Substantia nigra (tissue), 51 donors: ENCODE measurements at places on chromosomes 13 and 19.

DNA sequence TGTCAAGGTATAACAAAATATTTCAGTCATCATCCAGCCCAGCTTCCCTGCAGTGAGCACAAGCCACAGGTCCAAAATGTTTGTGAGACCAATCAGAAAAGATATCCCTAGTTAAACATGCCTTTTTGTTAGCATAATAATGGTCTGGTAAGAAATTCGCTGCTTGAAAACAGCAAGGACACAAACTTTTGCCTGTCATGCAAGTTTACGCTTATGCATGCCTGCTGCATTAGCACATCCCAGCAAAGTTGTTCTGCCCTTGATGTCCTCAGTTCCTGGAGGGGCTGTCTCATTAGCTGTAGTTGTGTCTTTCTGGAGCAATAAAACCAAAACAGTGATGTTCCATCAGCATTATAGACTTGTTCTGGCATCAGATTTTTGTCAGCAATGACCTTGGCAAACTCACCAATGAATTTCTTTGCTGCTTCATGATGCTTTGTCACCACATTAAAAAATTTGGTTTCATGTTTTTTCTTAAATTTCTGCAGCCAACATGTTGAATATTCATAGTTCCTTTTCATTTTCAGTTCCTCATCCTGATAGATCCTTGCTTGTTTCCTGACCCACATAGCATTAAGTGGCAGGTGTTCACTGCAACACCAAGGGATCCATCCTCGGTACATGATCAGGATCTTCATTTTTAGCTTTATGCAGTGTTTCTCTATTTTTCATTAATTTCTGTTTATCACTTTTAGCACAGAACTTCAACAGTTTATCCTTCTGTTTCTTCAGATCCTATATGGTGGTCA lies 72.0 kb upstream of the GPR183 start:
- DNase-seq = no peak

GRCh38 chr19:18975869-18976268 lies 34.9 kb upstream of the HOMER3 start:
- no peak for DNase-seq

DNA sequence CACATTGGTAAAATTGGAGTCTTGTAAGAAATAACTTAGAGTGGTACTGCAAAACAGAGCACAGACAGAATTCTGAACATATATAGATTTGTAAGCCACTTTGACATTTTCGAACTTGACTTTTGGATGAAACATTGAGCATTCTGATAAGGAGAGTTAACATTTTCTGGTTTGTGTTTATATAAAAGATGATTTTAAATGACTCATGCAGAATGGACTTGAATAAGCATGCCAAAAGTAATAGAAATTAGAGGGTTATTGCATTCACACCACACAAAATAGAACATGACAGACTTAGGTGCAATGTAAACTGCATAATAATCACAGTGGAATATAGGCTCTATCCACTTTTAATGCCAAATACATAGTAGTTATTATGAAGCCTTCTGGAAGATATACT lies 507.0 kb downstream of the DACH1 start:
- no peak for DNase-seq

- no peak for DNase-seq
Measured at GRCh38 chr19:46728208-46728607, 11.3 kb upstream of the PRKD2 start.

GRCh38 chr19:45693106-45693788 lies 781 bp downstream of the QPCTL start:
- peak; percentile 24 for DNase-seq

DNA sequence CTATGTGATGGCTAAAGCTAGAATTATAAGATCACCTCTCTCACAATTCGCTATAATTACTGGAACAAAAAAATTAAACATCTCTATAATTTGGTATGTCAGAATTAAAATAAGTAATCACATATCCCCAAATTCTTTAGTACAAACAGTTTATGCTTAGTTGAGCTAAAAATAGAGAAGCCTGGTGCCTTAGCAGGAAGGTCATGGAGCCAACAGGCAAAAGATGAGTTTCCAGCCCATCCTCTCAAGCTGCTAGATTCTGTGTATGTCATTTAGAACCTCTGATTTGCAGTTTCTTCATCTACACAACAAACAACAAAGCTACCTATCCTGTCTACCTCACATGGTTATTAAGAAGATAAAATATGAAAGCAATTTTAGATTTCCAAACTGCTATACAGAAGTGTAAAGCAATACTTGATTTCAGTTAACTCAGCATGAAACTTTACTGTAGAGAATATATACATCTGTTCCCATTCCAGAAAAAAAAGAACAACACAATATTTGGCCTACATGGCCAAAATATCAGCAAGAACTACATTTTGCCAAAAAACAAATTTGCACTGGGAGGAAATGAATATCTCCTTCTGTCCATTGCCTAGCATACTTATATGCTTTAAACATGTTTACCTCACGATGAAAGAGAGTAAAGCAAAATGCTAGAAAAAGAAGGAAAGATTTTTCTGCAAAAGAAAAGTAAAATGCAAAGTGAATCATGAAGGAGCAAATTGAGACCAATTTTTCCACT lies 294.0 kb upstream of the MIR17HG start:
- no peak for DNase-seq

- DNase-seq = no peak
Measured at GRCh38 chr13:97802213-97802612, 151.3 kb upstream of the IPO5 start.

GRCh38 chr13:110965038-110965754 lies 50.3 kb upstream of the ANKRD10 start:
- DNase-seq = no peak

- no peak for DNase-seq
Measured at GRCh38 chr13:102035969-102036368, 365.9 kb downstream of the FGF14 start.

DNA sequence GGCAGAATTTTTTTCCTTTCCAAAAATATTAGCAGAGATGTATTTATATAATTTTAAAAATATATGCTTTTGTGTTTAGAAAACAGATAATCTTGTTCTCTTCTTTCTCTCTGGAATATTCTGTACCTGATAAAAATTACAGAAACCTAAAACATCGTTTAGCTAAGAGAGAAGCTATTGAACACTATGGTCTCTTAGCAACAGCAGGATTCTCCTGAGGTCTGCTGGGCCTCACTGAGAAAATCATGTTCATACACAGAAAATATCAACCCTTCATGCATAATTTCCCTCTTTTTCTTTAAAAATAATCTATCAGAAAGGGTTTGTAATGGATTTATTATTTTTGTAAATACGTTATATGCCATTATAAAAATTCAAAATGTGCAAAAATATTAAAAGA lies 242.2 kb downstream of the DCLK1 start:
- no peak for DNase-seq
